ENCODE measurements at places on chromosomes 12 and 14.

DNA sequence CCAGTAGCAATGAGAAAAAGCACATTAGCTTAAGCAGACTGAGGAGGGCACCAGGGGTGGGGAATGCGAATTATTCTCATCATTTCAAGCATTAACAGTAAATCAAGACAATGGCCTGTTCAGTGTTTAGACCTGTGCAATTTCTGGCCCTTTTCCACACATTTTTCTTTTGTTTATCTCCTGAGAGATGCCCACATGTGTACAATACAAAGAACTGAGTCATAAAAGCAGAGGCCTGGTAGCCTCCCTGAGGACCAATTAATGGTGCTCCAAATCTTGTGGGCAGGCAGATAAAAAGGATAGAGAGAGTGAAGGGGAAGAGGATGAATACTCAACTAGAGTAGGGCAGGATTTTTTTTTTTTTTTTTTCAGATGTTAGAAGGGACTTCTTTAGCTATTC is 480.8 kb downstream of the RERGL start:
- DNase-seq, result no peak

DNA sequence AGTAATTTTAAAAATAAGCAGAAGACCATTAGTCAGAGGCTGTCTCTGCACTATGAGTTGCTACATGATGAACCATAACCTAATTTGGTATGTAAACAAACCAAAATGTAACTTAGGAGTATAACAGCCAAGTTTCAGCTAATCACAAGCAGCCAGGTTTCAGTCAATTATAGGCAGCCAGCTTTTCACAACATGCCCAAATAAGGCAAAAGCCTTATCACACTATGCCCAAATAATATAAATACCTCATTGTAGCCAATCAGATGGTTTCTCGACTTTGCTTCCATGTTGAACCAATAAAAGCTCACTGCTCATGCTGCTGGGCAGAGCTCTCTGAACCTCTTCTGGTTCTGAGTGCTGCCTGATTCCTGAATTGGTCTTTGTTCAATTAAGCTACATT is 38.6 kb downstream of the GARIN6 start:
- no peak for DNase-seq

GRCh38 chr14:60206837-60207533 is 41.8 kb upstream of the DHRS7 start:
- DNase-seq, result no peak

DNA sequence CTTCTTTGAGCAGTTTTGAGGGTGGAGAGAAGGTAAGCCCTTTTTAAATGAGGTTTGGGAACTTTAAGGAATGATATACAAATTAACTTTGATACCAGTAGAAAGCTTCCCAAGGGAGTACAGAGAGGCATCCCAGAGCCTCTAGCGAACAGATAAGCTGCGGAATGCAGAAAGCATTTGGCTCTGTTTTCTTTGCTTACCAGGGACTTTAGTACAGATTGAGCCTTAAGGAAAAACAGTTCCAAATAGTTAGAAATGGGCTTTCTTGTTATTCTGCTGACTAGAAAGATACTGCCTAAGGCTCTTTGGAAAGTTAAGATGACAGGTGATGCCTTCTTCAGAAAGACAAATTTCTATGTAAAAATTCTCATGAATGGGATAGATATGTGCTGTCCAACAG is 261.7 kb upstream of the FOXN3 start:
- DNase-seq, result no peak

DNA sequence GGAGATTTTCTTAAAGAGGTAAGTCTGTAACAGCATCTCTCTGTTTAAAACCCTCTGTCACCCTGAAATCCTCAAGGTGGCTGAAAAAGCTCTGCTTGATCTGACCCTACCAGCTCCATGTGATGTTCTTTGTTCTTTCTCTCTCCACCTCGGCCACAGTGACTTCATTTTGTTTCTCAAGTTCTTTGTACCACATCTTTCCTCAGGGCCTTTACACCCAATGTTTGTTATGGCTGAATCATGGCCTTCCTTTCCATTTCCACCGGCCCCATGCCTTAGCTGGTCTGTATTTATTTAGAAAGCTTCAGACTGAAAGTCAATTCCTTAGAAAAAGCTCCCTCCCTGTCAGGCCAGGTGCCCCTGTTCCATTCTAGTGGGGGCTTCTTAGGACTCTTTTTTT is 431.2 kb downstream of the NAV3 start:
- DNase-seq, result no peak
